ENCODE measurements at places on chromosomes 2 and 18. TPM values are rescaled to one million over a fixed set of nuclear protein-coding genes. Genes with fewer than 3 reads are reported as not detected.
A peak's percentile ranks its signal among the peaks of the same experiment; 100 is the strongest.

KIF3C gene
- total RNA-seq = 4.0 TPM

GRCh38 chr2:226906163-226906693, 70.4 kb downstream of the RHBDD1 start:
- H3K36me3 ChIP-seq = no peaks in the 10 kb centered on the region
- H3K4me3 ChIP-seq = peak overlapping the region; percentile 53
- H3K4me1 ChIP-seq = peaks cover 83% of the 10 kb centered on the region
- H3K27ac ChIP-seq = peak overlapping the region; percentile 97

GRCh38 chr2:232798187-232798586, 21.8 kb upstream of the KCNJ13 start:
- H3K4me3 ChIP-seq = no peak overlapping the region
- DNase-seq = no peak
- H3K36me3 ChIP-seq = no peaks in the 10 kb centered on the region
- no peaks in the 10 kb centered on the region for H3K4me1 ChIP-seq
- no peak overlapping the region for H3K27ac ChIP-seq

- no peak overlapping the region for H3K27ac ChIP-seq
- no peak for DNase-seq
- no peak overlapping the region for H3K4me3 ChIP-seq
- H3K36me3 ChIP-seq = no peaks in the 10 kb centered on the region
- H3K27me3 ChIP-seq = no peaks in the 10 kb centered on the region
Measured at GRCh38 chr2:28381225-28382180, 11.2 kb upstream of the FOSL2 start.

- no peaks in the 10 kb centered on the region for H3K4me1 ChIP-seq
- no peak for DNase-seq
- no peaks in the 10 kb centered on the region for H3K36me3 ChIP-seq
- no peak overlapping the region for H3K4me3 ChIP-seq
- H3K27ac ChIP-seq = no peak overlapping the region
Measured at GRCh38 chr2:128788636-128789220, 470.1 kb upstream of the HS6ST1 start.

DNA sequence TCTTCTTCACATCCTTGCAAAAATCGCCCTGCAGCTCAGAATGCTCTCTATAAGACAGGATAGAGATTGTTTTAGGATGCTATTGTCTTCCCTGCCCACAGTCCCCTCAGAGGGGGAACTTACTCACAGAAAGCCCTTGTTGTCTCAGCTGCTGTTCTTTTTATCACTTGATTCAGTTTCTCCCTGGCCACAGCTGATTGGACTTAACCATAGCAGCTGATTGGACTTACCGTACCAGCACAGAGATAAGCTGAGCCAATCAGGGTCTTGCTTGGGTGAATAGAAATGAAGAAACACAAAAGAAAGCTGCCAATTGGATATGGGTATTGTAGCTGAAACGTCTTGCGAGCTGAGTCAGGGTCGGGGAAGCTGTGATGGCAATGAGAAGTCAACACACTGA, 194.2 kb upstream of the MEX3C start:
- H3K27ac ChIP-seq = no peak overlapping the region
- H3K4me3 ChIP-seq = no peak overlapping the region
- no peaks in the 10 kb centered on the region for H3K36me3 ChIP-seq
- no peak for DNase-seq
- H3K4me1 ChIP-seq = no peaks in the 10 kb centered on the region

DNA sequence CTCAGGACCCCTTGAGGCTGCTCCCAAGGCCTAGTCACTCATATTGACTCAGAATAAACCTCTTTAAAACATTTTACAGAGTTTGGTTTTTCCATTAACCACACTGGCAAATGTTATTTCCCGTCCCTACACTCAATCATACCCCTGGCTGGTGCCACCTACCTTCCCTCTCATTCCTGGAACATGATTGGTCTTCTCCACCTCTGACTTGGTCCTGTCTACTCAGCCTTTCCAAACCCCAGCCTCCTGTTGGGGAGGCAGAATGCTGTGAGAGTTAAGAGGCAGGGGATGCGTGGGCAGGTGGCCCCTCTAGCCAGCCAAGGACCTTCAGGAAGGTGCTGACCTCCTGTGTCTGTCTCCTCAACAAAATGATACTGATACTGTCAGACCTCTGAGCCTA, 149.3 kb downstream of the CABLES1 start:
- no peaks in the 10 kb centered on the region for H3K4me1 ChIP-seq
- H3K36me3 ChIP-seq = no peaks in the 10 kb centered on the region
- H3K27me3 ChIP-seq = no peaks in the 10 kb centered on the region
- no peak for DNase-seq

DNA sequence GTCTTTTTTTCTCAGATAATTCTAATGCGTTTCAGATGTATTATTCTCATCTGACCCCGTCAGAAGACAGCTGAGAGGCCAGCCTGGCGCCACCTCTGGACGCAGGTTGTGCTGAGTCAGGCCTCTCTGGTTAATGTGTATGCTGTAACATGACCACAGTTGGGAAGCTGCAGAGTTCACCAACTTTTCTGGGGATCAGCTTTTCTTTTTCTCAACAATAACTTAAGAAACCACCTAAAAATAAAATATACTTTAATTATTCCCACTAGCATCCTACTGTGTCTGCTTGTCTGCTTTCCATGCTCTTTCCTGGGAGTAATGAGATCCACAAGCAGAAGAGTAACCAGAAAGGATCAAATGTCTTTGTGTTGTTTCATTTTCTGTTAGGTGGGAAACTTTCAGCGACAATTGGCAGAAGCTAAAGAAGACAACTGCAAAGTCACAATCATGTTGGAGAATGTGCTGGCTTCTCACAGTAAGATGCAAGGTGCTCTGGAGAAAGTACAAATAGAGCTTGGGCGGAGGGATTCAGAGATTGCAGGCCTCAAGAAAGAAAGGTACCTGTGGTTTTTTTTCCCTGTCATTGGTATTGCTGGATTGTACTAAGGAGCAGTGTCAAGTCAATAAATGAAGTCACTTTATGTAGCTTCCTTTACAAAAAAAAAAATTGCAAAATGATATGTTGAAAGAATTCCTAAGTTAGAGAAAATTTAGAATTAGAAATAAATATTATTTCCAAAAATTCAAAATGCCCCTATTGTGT, 79.8 kb downstream of the CCDC150 start:
- no peaks in the 10 kb centered on the region for H3K36me3 ChIP-seq
- no peaks in the 10 kb centered on the region for H3K27me3 ChIP-seq
- H3K4me1 ChIP-seq = no peaks in the 10 kb centered on the region
- no peak overlapping the region for H3K4me3 ChIP-seq

- DNase-seq = no peak
- H3K27ac ChIP-seq = no peak overlapping the region
- H3K4me3 ChIP-seq = no peak overlapping the region
- H3K36me3 ChIP-seq = no peaks in the 10 kb centered on the region
Measured at GRCh38 chr18:29457316-29457889, 1280.5 kb upstream of the CDH2 start.

DNA sequence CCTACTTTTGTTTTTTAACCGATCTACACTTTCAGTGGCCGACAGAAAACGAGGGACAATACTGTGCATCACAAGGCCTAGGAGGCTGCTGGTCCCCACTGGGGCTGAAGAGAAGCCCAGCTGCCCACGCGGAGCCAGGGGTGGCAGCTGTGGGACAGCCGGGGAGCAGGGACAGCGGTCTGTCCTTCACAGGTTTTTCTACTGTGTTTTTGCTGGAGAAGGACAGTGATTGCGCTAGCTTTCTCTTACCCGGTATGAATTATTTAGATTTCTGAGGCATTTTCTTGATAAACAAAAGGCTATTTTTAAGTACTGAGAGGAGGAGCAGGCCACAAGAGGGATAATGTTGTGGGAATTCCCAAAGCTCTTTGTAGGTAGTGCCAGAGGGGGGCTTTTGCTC, 219.8 kb downstream of the ATAD2B start:
- H3K4me3 ChIP-seq = no peak overlapping the region
- no peak overlapping the region for H3K27ac ChIP-seq
- H3K27me3 ChIP-seq = no peaks in the 10 kb centered on the region
- DNase-seq = no peak

DNA sequence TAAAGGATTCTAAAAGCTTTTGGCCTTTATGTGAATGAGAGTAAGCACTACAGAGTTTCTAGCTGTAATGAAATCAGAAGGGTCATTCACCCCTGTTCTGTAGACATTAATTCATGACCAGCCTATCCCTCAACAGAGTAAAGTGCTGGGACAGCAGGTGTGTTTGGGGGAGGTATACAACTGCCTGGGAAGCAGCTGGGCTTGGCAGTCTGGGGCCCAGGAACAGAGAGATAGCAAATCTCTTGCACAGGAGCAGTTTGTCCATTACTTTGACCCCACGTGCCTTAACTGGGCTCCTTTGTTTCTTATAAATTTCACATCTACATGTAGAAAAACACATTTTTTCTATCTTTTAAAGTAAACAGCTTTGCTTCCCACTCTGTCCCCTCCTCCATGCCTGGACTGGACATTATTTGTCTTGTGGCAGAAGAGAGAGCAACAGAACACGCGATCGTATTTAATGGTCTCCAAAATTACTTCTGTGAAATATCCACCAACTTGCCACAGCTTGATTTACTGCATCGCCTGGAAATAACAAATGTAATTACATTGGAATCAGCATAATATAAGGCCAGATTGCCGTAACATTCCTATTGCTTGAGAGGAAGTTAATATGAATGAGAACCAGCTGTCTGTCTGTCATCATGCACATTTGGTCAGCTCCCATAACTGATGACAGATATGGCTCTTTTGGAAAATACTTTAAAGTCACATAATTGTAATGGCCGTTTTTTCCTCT, 263.8 kb downstream of the RBM43 start:
- no peak overlapping the region for H3K27ac ChIP-seq
- DNase-seq = no peak
- no peaks in the 10 kb centered on the region for H3K4me1 ChIP-seq
- no peak overlapping the region for H3K4me3 ChIP-seq
- no peaks in the 10 kb centered on the region for H3K27me3 ChIP-seq

DNA sequence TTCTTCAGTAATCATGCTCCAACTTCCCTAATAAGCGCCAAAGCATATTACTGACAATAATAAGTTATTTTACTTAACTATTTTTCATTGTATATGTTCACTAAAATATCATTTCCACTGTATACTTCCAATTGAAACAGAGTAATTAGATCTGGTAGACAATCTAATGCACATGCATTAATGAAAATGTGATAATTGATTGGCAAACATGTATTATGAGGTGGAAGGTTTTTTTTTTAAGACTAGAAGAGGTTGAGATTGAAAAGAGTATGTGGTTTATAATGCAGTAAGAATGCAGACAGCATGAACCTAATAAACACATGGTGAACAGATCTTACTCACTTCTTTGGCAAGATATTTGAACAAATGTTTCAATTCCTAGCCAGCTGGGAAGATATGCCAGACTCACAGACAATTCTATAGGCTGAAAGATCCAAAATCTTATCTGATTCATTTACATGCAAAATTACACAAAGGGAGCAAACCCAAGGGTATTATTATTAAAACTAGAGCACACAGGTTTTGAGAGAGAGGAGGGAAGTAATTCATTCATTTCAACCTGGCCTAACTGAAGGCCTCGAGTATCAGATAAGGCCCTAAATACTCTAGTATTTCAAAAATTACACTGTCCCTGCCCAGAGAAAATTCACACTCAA, 2.8 kb downstream of the NCKAP1 start:
- DNase-seq = no peak
- H3K36me3 ChIP-seq = no peaks in the 10 kb centered on the region
- H3K4me3 ChIP-seq = no peak overlapping the region
- H3K4me1 ChIP-seq = peaks cover 22% of the 10 kb centered on the region
- peaks cover 68% of the 10 kb centered on the region for H3K27me3 ChIP-seq

DNA sequence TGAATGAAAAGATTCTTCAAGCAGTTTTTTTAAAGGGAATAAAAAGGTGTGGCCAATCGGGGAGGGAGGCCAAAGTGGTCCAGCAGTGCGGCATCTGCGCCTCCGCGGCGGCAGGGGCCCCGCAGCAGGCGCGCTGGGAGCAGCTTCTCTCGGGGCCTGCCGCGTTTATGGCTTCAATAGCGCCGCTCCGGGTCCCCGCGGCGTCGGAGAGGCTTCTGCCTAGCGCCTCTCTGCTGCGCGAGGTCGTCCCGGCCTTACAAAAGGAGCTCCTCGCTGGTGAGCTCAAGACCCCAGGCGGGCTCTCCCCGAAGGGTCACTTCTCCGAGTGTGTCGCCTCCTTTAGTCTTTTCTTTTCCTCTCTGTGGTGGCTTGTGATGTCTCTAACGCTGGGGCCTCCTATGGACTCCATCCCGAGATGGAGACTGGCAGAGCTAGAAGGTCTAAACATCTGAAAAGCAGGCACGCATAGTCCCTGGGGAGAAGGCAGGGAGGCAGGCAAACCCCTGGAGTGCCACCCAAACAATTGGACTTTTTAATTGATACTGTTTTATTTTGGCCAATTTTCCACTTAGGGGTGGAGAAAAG, 67.1 kb downstream of the SUMO1 start:
- H3K4me3 ChIP-seq = no peak overlapping the region
- H3K27ac ChIP-seq = no peak overlapping the region
- peak; percentile 27 for DNase-seq

GRCh38 chr2:234451852-234452625, 44.8 kb downstream of the ARL4C start:
- H3K4me3 ChIP-seq = no peak overlapping the region
- H3K4me1 ChIP-seq = peaks cover 80% of the 10 kb centered on the region
- no peak for DNase-seq
- no peaks in the 10 kb centered on the region for H3K27me3 ChIP-seq
- no peak overlapping the region for H3K27ac ChIP-seq
- H3K36me3 ChIP-seq = no peaks in the 10 kb centered on the region

- no peaks in the 10 kb centered on the region for H3K36me3 ChIP-seq
- H3K27ac ChIP-seq = no peak overlapping the region
- H3K4me1 ChIP-seq = peaks cover 20% of the 10 kb centered on the region
- H3K27me3 ChIP-seq = no peaks in the 10 kb centered on the region
Measured at GRCh38 chr2:218008060-218009040, 5.6 kb upstream of the TNS1 start.

DNA sequence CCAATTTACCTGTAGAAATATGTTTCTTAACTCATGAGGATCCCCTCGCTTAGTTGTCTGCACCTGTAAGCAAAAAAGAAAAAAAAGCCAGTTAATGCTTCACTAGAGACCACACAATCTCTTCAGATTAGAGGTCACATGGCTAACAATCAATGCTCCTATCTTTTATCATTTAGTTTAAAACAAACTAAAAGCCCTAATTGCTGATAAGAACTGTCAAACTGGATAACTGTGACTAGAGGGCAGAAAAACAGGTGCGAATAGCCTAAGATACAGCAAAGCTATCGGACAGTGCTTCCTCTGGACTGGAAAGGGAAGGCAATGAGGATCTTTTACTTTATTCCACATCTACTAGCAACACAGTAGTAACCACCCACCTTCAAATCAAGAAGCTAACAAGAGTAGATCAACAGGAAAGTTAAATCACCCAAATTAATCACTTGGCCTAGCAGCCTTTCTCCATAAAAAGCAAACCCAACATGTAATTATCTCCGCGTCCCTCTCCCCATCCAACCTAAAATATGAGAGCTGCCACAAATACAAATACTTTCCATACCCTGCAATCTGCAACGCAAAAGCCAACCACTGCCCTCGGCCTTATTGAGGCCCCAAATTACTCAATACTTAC, 734 bp downstream of the SLC25A12 start:
- no peaks in the 10 kb centered on the region for H3K27me3 ChIP-seq
- no peaks in the 10 kb centered on the region for H3K36me3 ChIP-seq
- peak overlapping the region; percentile 18 for H3K27ac ChIP-seq
- no peak for DNase-seq

All from B cell (primary cell).